Brain (organoid and tissue), 16 donors: ENCODE measurements at places on chromosomes 7 and 10.

DNA sequence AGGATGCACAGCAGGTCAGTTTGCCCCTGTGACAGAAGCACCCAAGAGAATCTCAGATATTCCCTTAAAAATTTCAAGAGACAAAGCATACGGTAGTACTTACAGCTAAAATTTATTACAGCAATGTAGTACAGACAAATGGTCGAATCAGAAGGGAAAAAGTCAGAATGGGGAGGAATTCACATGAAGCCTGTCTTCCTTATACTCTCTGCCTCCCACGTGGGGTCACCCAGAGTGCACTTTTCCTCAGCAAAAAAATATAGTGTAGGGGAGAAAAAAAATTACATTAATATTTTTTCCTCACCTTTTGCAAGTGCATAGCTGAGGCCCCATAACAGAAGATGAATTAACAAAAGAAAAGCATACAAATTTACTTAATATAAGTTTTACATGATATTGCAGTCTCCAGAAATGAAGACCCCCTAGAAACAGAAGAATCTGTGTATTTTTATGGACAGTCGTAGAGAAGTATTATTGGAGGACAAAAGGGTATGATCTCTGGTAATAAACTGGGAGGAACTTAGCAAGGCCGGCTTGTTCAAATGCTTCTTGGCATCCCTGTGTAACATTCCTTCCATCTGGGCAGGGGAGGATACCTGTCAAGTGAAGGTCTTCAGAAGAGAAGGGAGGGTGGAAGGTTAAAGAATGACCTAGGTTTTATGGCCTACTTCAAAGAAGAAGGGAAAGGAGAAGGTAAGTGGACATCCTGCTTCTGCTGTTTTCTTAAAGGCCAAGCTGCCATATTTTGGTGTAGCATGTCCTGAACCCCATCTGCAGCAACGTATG, 270.6 kb upstream of the MAGI2 start:
- DNase-seq = no peak

DNA sequence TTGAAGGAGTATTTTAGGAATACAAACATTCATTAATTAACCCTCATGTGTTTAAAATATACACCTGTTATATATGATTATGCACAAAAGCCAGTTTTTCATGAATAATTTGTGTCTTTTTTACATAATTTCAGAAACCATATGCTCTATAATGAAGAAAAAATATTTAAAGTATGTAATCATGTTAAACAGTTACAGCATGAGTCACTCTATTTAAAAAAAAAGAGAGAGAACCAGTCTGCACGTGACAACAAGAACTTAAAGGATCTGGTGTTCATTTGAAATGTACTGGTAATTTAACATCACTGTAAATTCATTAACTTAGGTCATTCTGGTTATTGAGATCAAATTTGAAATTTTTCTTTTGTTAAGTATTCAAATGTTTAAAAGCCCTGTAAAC, 228.5 kb downstream of the CACNB2 start:
- DNase-seq = no peak

GRCh38 chr7:50119815-50120637, 27.0 kb upstream of the ZPBP start:
- no peak for DNase-seq

DNA sequence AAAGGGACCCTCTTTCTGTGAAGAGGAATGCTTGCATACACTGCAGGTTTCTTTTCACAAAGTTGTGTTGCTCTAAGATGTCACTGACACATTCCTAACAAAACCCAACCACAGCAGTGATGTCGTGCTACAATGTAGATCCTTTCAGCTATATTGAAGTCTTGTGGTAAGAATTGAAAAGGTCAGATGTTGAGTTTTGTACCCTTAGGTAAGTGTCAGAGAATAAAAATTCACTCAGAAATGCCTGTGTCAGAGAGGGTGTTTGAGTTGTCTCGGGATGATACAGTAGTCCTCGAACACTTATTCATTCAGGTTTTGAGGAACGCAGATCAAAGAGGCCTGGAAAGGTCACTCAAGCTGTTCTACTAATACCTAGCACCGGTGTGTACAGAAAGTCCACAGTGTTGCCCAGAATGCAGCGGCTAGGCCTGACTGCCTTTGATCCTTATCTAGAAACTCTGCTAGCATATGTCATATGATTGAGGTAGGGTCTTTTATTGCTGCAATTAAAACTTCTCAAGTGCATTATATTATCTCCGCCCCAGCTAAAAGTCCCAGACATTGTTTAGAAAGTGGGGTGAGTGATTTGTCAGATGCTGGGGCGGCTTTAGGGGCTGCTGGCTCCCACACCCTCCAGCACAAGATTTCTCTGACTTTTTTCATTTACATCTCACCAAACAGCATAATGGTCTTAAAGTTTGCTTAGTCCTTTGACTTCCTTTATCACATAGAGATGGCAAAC, 26.0 kb downstream of the RNF32 start:
- DNase-seq = no peak

DNA sequence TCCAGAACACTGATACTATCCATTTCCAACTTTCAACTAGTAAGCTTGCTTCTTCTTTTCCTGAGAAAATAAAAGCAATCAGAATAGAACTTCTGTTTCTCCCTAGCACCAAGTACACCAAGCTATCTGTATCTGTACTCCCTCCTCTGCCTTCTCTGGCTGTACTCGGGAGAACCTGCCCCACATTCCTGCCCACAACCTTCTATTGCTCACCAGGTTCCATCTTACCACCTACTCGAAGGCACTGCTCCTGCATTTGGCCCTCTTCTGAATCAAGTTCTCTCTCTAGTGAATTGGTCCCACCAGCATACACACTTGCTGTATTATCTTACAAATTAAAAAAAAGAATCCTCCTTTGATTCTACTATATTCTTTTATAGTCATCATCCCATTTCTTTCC, 169.6 kb upstream of the PTN start:
- no peak for DNase-seq

- no peak for DNase-seq
These were observed 176.8 kb downstream of the WDR37 start for GRCh38 chr10:1233031-1233430.

GRCh38 chr7:40015790-40016296, 65.8 kb downstream of the CDK13 start:
- peak; percentile 75 for DNase-seq

GRCh38 chr10:34551295-34551694, 263.8 kb downstream of the PARD3 start:
- DNase-seq = no peak

DNA sequence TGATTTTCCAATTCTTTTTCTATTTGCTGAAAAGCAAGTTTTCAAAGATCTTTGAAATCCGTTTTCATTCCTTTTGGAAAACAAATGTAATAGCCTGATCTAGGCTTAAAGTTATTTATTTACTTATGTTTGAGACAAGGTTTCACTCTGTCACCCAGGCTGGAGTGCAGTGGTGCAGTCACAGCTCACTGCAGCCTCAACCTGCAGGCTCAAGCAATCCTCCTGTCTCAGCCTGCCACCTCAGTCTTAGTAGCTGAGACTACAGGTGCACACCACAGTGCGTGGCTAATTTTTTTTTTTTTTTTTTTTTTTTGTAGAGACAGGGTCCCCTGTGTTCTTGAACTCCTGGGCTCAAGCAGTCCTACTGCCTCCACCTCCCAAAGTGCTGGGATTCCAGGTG, 4.6 kb downstream of the ST7 start:
- no peak for DNase-seq

DNA sequence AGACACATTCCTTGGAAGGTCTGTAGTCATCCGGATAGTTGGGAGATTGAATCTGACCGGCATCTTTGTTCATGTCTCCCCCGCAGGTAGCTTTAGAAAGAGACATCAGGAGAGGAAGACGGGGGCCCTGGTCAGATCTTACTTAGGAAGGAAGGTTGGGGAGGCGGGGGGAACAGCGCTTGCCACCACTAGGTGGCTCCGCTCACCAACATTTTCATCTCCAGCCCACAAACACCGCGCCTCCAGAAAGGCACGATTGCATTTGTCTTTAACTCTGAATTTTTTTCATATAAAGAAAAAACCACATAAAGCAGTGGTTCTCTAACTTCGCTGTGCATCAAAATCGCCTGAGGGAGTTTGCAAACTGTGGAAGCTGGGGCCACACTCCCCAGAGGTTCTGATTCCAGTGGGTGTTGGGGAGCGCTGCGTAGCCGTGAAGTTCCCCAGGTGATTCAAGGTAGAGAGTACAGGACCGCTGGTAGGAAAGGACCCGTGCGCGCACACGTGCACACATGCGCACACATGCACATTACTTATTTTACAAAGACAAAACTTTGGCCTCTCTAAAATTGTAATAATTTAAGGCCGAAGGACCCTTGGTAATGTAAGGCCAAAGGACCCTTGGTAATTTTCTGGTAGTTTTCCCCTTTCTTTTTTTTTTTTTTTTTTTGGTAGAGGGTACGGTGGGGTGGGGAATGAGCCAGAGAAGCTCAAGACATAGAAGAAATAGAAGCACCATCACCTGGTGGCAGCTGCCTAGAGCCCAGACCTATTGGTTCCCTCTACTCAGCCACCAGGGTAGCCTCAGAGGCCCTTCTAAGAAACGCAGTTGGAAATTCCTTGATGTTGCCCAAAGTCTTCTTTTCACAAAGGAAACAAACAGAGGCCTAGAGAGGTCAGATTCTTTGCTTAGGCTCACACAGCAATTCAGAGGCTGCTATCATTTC, 37.4 kb upstream of the OPALIN start:
- peak; percentile 91 for DNase-seq

DNA sequence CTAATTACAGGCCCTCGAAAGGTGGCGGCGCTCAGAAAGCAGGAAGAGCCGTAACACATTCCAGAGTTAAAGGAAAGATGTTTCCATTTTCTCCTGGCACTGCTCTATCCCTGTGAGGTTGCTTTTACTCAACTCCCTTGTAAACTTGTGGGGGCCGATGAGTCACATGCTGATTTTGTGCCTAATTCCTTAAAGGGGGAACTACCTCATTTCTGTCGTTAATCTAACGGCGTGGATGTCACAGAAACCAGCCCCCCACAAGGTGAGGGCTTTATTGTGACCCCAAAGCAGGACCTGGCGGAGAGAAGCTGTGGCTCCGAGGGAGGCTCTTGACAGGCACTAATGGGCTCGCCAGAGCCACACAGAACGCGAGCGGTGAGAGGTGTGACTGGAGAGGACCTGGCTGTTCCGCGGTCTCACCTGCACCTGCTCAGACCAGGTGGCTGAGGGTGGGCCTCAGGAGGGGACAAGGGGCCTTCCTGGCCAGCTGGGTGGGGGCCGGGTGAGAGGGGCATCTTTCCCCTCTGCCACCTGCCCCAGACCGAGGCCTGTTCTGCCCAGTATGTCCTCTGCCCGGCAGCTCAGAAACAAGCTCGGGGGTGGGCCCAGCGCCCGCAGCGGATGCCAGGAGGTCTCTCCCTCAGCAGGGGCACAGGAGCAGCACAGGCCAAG, 50.9 kb downstream of the CALML3 start:
- no peak for DNase-seq

DNA sequence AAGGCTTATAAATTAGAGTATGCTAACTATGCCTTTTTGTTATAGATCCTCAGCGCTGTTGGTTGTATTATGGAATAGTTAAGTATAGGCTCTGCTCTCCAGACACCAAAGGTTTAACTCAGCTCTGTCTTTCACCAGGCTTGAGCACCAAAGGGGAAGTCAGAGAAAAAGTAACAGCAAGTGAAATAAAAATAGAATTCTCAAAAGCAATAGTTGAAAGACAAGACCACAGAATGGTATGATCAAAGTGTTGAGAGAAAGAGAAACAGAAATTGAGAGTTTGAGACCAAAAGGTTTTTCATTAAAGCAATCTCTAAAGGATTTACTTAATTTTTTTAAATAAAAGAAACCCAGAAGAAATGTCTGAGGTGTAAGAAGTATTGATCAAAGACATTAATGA, 529.8 kb upstream of the C7orf33 start:
- DNase-seq = peak; percentile 30

DNA sequence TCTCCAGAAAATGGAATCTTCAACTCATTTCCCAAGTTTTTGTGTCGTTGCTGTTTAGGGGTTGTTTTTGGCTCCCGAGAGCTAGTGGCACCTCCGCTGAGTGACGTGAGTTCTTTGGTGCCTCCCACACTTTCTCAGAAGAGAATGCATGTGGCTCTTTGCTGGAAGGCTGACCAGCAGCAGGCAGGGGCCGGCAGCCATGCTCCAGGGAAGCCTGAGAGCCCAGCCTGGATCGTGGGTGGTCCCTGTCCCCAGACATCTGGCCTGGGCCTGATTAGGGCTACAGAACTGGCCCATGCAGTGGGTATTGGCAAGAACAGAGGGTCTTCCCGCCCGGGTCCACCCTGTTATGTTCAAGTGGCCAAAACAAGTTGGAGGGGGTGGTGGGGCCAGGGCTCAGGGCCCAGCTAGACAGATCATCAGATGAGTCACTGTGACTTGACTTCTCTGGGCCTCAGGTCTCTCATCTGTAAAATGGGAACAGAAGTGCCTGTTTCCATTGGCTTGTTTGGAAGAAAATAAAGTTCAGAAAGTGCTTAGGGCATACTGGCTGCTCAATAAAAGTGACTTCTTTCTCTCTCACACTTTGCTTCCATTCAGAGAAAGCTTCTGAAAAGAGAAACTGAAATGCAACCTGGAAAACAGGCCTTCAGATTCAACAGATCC, 83.1 kb downstream of the STRA8 start:
- no peak for DNase-seq

- DNase-seq = no peak
These were observed 51.7 kb downstream of the GRID1 start for GRCh38 chr10:86314616-86315548.

DNA sequence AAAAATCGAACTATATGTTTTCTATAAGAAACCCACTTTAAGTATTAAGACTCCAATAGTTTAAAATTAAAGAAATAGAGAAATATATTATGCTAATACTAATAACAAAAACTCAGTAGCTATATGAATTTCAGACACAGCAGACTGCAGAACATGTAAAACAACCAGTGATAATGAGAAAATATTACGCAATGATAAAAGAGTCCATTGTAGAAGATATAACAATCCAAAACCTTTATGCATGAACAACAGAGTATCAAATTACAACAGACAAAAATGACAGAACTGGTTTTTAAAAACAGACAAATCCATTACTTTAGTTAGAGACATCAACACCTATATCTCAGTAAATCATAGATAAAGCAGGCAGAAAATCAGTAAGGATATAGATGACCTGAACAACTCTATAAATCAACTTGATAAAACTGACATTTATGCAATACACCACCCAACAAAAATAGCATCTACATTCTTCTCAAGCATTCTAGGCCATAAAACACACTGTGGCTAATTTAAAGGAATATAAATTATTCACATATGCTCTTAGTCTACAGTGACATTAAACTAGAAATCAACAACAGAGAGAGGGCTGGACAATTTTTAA, 669.5 kb upstream of the GHITM start:
- no peak for DNase-seq

- no peak for DNase-seq
These were observed 235.0 kb downstream of the BICC1 start for GRCh38 chr10:58747687-58748086.

DNA sequence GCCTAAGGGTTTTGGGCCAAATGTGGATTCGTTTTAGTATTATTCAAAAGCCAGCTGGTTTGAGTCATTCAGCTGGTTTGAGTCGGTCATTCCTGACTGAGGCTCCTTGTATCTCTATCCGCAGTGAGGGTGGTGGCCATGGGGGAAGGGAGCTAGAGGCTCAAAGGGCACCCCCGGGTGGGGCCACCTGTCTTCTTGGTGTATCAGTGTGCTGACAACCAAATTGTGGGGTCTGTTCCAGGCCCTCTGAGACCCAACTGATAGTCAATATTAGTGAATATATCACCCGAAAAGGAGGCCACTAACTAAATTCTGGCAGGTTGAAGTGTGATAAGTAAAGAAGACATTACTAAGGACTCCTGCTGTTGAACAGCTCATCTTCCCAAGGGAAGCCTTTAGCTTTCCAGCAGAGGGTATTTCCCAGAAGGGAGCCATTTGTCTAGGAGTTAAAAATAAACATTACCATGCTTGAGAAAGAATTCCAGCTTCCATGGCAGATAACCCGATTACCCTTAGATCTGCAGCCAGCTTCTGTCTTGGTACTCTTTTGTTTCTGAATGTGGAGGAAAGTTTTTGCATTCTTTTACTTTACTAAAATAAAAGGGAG, 29.9 kb upstream of the DDX50 start:
- no peak for DNase-seq
